ENCODE measurements at places on chromosomes 4 and X.

DNA sequence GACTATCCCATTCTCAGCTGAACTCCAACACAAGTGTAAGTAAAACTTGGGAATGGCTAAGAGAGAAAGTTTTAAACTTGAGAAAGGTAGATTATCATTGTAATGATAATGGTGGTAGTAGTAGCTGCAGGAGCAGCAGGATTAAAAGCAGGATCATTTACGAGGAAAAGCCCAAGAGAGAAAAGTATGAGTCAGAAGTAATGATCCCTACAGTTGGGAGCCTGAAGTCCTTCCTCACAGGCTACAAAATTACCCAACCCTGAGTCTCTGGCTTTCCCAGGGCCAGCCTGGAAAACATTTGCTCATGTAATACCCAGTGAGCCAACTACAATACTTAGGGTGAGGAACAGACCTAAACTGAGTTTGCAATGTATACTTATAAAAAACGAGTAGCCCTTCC lies 4.4 kb upstream of the PRDM8 start:
- DNase-seq: no peak

DNA sequence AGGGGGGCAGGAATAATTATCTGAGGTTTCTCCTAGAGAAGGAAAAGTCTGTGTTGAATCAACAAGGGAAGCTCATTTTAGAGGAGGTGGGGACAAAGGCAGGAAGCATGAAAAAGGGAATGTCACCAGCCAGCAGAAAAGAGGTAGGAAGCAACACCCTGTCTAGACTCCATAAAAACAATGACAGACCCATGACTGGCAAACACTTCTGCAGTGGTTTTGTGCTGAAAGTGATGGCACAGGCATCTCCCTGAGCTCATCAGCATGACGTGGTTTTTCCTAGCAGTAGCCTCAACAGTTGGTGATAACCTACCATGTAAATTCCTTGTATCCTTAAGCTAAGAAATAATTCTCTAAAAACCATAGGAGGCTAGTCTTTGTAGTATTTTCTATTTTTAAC lies 110.7 kb upstream of the GALNT7 start:
- no peak for DNase-seq

DNA sequence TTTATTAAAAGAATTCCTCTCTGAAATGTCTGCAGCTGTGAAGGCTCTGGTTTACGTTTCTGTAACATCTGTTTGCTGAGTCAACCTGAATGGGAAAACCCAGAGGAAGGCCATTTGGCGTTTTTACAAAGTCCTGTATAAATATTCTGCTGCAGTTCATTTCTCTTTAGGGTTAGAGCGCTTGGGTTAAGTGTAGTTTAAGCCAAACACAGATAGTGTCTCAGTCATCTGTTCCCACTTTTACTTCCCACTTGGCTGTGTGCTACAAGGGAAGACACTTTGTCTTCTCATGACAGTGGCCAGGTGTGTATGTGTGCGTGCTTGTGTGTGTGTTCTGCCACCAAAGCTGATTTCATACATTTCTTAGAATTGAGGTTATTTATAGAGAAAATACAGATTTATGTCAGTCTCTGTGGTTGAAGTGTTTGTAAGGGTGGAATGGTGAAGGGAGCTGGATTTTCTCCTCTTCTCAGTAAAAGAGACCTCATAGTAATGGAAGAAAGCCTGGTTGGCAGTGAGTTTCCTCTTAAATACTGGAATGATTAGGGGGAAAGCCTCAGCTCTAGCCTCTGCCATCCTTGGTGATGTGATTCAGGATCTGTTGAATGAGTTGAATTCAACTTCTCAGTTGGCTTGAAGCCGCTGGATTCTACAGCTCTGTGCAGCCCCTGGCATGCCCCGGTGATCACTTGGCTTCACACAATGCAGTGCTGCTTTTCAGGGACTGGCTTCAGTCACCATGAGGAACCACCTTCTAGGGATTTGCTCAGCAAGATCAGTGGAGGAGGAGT lies 50.6 kb downstream of the JADE1 start:
- DNase-seq: no peak

GRCh38 chrX:1451251-1451660 lies 1.5 kb downstream of the ASMTL start:
- DNase-seq: no peak

DNA sequence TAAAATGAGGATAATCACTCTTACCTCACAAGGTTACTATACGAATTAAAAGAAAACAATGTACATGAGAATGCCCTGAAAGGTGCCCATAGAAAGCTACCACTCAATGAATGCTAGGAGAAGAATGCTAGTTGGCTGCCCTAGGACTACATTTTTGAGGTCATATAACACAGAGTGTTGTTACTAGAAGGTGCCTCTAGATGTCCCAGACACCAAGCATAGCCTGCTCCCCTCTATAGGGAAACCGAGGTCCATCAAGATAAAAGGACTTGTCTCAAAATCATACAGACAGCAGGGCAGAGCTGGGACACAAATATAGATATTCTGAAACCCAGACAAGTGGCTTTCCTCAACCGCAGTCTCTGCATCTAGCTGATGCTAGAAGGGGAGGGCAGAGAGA lies 147.0 kb upstream of the ARHGEF9 start:
- DNase-seq: no peak

- DNase-seq: no peak
Observed at GRCh38 chr4:40723728-40724127, 26.0 kb upstream of the NSUN7 start.

DNA sequence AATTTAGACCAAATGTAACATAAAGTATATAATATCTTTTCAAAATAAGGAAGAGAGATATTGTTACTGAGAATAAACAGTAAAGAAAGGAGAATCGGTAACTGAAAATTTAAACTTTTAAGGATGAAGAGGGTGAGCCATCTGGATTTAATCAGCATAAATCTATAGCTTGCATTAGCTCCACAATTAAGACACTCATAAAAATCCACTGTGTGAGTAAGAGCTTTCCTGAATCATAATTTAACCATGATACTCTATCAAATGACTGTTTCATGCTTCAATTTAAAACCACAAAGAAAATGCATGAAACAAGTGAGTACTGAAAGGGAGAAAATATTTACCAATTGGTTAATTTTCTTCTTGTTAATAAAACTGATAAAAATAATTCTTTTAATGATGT lies 951.5 kb upstream of the SLIT2 start:
- DNase-seq: no peak

DNA sequence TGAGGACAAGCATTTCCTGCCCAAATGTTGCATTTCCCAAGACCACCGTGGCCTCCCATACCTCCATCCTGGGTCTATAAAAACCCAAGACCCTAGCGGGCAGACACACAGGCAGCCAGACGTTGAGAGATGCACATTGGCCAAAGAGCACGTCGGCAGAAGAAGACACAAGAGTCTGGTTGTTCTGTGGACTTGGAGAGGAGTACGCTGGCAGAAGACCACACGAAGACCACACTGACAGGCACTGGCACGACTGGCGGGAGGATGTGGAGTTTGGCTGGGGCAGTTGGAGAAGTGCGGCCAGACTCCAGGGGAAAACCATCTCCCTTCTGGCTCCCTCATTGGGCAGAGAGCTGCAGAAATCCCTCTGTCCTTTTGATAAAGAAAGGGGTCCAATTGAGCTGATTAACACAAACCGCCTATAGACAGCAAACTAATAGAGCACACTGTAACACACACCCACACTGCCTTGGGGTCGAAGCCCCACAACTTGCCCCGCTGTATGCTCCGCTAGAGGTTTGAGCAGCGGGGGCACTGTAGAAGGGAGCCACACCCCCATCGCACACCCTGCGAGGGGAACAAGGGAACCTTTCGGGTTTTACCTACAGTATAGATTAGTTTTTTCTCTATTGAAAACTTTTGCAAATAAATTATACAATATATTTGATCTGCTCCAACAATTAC lies 376.7 kb upstream of the KLHL4 start:
- DNase-seq: no peak

GRCh38 chr4:184284336-184284690 lies 66.6 kb upstream of the ENPP6 start:
- DNase-seq: no peak

GRCh38 chrX:1475881-1476280 lies 23.2 kb upstream of the ASMTL start:
- DNase-seq: no peak

DNA sequence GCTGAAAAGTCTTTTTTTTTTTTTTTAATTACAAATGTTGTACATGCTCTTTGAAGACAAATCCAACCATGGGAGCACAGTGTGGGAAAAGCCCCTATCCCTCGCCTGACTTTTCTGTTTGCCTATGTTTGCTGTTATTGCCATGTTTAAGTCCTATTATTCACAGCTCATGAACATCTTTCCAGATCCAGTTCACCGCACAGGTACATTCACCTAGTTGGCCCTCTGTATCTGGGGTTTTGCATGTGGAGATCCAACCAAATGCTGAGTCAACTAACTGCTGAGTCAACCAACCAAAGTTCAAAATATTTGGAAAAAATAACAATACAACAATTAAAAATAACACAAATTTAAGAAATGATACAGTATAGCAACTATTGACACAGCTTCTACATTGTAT lies 100.1 kb upstream of the CLNK start:
- no peak for DNase-seq

- DNase-seq: no peak
Observed at GRCh38 chrX:156003486-156004185, 6.1 kb downstream of the IL9R start.

DNA sequence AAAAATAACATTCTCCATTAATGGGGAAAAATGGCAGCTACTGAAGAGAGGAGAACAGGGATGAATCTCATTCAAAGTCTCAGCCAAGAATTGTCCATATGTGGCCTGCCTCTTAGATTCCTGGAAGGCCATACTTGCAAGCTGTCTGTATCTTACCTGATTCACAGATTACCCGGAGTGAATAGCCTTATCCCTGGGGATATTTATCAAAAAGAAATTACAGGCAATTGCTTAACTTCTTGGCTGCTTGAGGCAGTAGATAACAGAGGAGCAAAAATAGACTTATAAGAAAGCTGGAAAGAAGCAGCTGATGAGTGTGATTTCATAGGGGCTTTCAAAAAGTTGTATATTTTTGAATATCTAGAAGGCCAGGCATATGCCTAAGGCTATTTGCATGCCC lies 68.8 kb upstream of the PPP1R2C start:
- no peak for DNase-seq

- no peak for DNase-seq
Observed at GRCh38 chrX:94123062-94123461, 449.1 kb downstream of the FAM133A start.

- no peak for DNase-seq
Observed at GRCh38 chr4:168593399-168593798, 96.5 kb downstream of the PALLD start.

DNA sequence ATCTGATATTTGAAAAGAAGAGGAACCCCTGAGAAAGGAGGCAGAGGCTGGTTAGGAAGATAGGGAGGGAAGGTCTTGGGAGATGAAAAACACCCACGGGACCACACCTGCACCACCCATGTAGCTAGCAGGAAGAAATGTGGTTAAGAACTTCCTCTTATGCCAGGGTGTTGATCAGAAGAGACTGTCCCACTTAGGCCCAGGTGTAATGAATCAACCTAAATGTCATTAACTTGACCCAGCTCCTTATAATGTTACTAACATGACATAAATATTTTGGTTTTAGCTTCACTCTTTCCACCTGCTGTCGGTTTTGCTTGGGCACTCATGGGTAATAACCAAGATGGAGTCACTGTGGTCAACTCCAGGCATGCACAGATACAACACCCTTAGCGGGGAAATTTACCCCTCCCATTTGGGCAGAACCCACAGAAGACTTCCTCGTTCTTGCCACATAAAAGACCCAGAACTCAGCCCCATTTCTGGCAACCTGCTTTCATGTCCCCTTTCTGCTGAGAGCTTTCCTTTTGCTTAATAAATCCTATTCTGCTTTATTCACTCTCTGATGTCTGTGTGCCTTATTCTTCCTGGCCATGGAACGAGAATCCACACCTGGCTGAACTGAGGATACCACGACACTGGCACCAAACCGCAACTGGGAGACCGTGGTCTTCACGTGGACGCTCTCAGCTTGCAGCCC lies 46.8 kb downstream of the ZNF141 start:
- DNase-seq: no peak

GRCh38 chr4:2820216-2820982 lies 23.2 kb upstream of the ADD1 start:
- no peak for DNase-seq

GRCh38 chr4:172986114-172986513 lies 182.5 kb upstream of the GALNT7 start:
- DNase-seq: no peak

Measured in activated CD8-positive, alpha-beta memory T cell treated with anti-CD3 and anti-CD28 coated beads, Interleukin-2, amount 50 U/mL, for 48 hours (primary cell).